ENCODE measurements at places on chromosomes 1 and 21.

DNA sequence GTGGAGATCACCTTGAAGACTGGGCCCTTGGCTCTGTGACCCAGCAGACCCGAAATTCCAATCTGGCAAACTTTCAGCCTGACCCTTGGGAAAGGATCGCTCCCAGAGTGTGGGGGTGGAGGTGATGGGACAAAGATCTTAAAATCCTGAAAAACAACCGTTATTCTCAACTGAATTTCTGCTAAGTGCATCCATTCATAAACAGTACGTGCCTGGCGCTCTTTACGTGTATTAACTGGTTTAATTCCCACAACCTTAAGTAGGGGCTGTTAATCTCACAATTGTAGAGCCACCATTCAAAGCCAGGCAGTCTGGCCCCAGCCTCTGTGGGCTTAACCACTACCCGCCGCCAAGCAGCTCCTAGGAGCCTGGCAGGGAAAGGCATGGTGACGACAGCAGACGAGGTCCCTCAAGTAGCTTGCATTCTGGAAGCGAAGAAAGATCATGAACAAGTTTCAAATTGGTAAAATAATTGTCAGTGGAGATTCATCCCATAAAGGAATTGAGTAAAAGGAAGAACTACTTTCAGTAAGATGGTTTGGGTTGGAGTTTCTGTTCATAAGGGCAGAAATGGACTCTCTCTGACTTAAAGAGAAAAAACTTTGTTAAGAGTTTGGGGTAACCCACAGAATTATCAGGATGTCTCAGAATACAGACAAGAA lies 11.4 kb upstream of the RGS16 start:
- no peak for DNase-seq

DNA sequence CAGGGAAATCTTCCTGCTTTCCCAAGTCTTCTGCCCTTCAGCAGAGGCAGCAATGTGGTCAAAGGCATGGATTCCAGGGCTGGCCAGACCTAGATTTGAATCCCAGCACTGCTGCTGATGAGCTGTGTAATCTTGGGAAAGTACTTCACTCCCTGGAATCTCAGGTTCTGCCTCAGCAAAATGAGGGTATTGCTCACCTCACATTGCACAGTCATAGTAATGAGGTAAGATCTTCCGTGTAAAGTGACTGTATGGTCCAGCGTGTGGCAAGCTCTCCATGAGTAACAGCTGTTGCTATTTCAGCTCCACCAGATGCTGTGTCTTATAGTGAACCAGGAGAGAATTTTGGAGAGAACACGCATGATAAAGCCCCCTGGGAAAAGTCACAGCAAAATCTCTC lies 56.1 kb upstream of the F3 start:
- DNase-seq: no peak

DNA sequence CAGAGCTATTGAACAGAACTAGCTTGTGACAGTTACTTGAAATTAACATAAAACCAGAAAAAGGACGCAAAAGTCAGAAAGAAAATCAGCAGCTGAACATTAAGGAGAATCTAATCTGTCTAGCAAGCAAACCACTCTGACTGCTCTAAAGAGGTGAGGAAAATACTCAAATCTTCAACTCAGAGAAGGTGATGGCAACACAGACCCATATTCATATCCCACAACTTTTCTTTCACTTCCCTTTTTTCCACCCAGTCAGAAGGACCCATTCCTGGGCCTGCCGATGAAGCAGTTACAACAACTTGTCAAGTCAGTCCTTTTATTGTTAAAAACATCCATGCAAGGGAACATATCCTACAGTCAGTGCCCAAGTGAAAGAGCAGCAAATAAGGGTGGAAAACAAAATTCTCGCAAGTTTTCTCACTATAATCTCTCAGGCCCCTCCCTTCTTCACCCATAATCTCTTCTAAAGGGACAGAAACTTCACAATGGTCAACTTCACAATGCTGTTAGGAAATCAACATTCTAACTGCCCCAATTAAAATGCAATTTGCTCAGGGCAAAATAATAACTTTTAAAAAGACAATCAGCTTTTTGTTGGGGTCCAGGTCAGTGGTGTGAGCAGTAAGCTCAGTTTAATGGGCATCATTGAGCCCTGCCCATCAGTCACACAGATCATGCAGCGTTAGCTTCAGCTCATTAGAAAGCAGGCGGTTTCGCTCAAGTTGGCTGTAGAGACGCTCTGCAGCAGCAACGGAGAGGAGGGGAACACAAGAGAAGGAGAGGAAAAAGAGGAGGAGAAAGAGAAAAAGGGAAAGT lies 3.6 kb upstream of the NUP210L start:
- no peak for DNase-seq

DNA sequence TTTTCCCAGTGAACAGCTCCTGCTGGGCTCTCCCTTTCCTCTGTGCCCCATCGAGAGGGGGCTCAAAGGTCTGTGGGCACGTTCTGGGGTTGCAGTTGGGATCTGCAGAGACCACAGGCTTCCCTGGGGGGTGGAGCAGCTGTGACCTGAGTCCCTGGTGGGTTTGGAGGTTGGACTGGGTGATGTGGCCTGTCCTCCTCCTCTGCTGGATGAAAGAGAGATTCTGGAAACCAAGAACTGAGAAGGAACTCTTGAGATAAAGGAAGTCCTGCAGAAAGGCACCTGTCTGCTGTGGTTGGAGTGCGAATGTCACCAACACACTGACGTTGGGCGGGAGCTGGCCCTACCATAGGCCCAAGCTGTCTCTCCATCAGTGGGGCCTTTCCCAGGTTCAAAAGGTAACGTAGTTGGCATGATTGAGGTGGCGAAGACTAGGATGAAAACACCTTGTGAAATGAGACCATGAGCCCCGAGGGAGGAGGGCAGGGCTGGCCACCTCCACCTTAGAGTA lies 35.8 kb upstream of the ETV3 start:
- DNase-seq: no peak

GRCh38 chr1:207034998-207035397 lies 2.4 kb upstream of the C1orf116 start:
- DNase-seq: no peak

DNA sequence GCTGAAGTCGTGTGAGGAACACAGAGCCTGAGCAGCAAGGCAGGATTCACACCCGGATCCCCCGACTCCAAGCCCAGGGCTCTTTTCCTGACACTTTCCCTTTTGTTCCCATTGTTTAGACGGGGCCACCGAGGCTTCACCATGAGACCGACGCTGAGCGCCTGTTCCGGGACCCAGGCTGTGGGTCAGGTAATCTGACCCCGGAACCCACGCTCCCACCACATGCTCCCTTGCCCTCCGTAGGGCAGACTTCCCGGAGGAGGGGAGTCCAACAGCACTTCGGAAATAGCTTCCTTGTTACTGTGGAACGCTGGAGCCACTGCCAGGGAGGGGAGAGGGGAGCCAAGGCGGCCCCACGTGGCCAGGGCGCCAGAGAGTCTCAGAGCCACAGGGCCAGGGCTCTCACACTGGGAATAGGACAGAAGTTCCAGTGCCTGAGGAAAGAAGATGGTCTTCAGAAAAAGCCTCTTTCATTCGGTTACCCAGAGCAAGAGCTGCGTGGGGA lies 18.4 kb downstream of the RUNX3 start:
- DNase-seq: no peak

- DNase-seq: no peak
Measured at GRCh38 chr1:12345350-12346217, 115.8 kb downstream of the VPS13D start.

- no peak for DNase-seq
Measured at GRCh38 chr1:72281637-72282270, 585 bp downstream of the NEGR1 start.

GRCh38 chr21:41783476-41784180 lies 16.8 kb upstream of the RIPK4 start:
- DNase-seq: no peak

DNA sequence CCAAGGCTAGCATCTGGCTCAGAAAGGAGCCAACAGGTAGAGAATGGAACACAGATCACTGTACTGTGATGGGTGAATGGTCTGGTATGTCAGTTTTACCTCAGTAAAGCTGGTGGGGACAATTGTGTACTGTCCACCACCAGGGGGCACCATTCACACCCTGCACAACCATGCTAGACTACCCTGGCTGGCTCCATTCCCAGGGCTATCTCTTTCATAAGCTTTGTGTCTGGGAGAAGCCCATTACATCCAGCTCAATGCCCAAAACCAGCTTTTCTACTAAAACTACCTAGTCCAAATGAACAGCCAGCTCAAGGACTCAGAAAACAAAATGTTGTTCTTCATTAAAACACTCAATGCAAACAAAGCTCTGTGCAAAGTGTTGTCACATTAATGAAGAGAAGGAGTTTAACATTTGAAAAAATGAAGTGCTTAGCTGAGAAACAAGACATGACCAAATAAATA lies 62.0 kb upstream of the RASAL2 start:
- DNase-seq: peak; percentile 52

DNA sequence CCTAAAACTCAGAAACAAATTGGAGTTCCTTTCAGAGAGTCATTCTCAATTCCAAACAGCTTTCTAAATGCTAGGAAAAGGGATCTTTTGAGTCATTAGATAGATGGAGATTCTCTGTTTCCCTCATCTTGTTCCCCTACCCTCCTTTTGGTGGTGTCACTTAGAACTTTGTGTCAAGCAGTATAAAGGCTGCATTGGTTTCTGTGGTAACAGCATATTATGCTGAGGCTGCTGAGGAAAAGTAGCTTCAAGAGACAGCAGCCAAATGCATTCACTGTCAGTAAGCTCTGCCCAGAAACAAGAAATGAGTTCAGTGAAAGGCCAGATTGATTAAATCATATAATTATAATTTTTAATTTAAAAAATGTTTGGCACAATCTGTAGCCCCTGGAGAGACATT lies 144.1 kb downstream of the LRRC40 start:
- DNase-seq: no peak

DNA sequence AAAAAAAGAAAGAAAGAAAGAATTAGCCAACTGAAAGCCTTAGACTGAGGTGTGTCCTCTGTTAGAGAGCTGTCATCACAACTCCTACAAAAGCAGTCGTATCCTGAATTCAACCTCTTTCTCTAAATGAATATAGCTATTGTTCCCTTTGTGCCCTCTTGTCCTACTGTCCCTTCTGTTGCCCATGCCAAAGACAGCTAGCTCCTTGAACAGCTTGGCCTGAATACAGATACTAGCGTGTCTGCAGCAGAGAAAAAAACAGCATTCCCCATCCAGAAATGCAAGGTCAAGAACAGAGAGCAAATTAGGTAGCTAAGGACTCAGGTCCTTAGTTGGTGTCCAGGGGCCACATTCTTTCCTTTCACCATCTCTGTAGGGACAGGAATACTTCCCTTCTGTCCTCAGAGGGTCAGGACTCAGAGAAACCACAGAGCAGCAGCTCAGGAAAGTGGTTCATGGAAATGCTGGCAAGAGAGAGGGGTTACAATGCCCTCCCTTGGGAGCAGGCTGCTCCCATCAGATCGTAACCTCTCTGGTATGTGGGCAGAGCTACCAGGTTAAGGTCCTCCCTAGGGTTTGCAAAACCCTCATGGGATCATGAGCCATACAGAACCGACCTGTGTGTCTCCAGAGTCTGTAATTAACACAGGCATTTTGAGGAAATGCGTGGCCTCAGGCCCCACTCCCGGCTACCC lies 1.8 kb upstream of the ZBTB48 start:
- DNase-seq: no peak

DNA sequence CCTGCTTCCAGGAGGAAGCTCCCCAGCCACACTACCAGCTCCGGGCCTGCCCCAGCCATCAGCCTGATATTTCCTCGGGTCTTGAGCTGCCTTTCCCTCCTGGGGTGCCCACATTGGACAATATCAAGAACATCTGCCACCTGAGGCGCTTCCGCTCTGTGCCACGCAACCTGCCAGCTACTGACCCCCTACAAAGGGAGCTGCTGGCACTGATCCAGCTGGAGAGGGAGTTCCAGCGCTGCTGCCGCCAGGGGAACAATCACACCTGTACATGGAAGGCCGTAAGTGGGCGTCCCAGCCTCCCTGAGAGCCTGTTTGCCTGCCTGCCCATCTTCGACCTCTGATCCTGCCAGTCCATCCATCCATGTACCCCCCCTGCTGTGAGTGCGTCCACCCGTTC lies 3.6 kb downstream of the ECM1 start:
- DNase-seq: no peak

GRCh38 chr1:21437341-21437640 lies 2.6 kb upstream of the NBPF3 start:
- DNase-seq: no peak

GRCh38 chr1:93549131-93549530 lies 101.2 kb downstream of the FNBP1L start:
- no peak for DNase-seq

DNA sequence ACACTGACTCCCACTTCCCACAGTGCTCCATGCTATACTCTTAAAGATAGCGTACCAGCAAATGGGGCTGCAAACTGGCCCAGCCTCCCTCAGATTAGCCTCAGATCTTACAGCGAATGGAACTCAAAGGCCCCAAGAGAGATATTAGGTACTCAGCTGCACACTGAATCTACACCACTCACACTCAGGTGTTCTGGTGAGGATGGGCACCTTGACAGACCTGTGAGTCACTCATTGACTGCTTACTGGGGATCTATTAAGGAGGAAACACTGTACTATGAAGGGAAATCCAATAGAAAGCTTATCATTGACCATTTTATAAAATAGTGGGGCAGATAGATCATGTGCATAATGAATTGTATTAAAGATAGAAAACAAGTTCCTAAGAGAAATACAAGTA lies 164.3 kb upstream of the ATP1B1 start:
- DNase-seq: no peak

DNA sequence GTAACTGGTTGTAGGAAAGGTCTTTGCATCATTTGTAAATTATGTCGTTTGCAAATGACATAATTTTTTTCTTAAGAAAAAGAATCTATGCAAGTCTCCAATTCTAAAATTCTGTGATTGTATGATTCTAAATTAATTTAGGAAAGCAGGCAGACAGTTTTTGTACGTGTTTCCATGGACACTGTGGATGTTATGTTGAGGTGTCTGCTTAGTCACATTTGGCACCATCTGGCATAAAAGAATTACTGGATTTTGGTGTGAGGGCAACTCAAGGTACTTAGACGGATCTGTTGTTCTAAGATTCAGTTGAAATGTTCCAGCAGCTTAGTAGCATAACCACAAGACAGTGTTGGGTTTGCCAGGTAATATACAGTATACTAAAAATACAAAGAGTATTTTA lies 42.5 kb downstream of the C1orf21 start:
- DNase-seq: no peak

GRCh38 chr21:25408666-25409065 lies 198.6 kb downstream of the MRPL39 start:
- no peak for DNase-seq

Measured in HS-27A (cell line).